Cortex of kidney (tissue), 1 donor: ENCODE measurements at places on chromosomes 3 and 15.

DNA sequence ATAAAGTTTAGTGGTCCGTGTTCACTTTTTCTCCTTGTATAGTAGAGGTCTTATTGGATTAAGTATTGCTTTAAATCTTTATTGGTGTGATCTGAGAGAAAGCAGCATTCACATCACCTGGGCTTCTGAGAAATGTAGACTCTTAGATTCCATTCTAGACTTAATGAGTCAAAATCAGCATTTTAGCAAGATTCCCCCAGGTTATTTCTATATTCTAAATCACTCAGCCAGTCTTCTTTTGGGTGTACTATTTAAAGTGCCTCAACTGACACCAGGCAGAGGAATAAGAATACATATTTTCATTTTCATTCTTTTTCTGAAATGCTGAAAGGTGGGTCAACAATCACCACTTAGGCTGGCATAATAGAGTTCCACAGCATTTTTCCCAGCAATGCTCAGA, 481.7 kb downstream of the TUSC7 start:
- DNase-seq: no peak

- DNase-seq: no peak
Measured at GRCh38 chr15:74206801-74207281, 4.3 kb upstream of the STRA6 start.

- DNase-seq: no peak
Measured at GRCh38 chr3:196235452-196236122, 19.3 kb downstream of the SLC51A start.

DNA sequence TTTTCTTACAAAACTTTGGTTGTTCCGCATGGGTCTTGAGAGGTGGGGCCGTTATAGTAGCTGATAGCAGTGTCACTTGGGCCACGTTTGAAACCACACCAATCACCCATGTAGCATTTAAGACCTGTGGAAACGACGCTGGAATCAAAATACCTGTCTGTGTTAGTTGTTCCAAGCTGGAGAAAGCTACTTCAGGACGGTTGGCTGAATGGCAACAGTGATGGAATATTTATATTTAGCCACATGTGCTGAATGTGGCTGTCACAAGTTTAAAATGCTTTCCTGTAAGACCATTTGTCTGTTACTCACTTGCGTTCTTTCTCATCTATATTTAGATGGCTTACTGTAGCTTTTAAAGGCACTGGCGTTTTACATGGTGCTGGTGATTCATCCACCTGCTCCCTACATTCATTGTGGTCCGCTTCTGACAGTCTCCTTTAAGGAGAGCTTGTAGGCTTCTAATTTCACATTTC, 1.4 kb downstream of the DNAJA4 start:
- DNase-seq: no peak

- DNase-seq: no peak
Measured at GRCh38 chr3:188471723-188472122, 317.8 kb downstream of the LPP start.

GRCh38 chr3:66572938-66573710, 72.3 kb upstream of the LRIG1 start:
- no peak for DNase-seq

DNA sequence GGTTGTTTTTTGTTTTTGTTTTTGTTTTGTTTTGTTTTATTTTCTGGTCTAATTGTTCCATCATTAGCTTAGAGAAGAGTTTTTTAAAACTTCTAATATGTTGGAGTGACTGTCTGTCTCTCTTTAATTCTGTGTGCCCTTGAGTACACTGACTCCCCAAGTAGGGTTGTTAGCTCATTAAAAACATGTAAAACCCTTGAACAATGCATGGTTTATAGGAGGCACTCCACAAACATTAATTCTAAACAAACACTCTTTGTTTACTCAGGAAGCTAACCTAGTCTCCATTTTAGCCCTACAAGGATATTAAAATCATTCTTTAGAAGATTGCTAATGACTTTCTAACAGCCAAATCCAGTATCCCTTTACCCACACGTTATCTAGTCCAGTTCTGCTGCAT, 100.5 kb downstream of the CGGBP1 start:
- no peak for DNase-seq

DNA sequence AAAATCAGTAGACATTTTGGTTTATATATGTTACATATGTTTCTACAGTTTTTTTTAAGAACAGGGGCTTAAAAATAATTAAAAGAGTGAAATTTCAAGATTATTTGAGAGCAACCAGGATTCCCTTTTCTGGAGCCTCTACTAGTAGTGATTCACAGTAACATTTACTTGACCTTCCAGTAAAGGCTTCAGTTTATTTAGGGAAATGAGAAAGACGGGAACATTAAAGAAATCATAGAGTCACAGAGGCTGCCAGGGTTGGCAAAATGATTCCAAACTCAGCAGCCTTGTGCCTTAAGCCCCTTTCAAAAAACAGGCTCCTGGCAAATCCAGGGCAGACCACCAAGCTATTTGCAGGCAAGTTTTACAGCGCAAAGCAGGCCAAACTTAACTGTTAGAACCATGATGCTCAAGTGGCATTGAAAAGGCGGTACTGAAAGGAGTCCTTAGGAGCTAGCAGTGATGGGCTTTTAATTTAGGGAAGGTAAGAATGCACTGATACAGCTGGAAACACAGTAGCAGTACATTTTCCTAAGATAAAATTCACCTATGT, 201.1 kb upstream of the ADAMTS9 start:
- no peak for DNase-seq

- DNase-seq: no peak
Measured at GRCh38 chr3:33171580-33171979, 47.0 kb downstream of the SUSD5 start.

DNA sequence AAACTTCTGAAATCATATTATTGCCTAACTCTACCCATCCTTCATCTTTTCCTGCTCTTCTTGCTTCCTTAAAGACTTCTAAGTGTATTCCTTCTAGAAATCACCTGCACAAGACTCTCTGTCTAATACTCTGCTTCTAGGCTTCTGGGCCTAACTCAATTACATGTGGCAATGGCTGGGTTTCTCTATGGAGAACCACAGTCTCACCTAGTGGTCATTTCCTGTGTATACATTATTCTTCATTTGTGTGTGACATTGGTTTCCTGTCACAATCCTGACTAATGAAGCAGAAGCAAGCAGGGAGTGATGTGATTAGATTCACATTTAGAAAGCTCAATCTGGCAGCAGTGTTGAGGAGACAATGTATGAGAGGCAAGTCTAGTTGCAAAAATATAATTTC, 16.9 kb upstream of the CLDN1 start:
- DNase-seq: no peak

DNA sequence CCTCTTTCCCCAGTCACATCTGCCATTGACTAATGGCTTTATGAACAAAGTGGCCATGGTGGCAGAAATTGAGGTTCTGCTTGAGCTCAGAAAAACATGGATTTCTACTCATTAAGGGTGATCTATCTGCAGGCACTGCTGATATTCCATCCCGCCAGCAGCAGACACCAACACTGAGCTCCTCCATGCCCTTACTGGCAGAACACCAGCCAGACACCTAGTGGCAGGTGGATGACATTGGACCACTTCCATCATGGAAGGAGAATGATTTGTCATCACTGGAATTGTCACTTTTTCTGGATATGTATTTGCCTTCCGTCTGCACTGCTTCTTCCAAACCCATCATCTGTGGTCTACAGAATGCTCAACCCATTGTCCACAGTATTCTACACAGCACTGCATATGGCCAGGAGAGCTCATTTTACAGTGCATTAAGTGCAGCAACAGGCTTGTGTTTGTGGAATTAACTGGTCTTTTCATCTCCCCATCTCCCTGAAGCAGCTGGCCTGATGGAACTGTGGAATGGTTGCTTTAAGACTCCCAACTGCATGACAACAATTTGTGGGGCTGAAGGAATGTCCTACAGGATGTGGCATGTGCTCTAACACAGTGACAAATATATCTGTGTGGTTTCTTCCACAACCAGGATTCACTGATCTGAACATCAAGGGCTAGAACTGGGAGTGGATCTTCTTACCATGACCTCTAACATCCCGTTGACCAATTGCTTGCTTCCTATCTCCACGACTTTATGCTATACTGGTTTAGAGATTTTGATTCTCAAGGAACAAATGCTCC, 103.4 kb downstream of the WNT7A start:
- no peak for DNase-seq

DNA sequence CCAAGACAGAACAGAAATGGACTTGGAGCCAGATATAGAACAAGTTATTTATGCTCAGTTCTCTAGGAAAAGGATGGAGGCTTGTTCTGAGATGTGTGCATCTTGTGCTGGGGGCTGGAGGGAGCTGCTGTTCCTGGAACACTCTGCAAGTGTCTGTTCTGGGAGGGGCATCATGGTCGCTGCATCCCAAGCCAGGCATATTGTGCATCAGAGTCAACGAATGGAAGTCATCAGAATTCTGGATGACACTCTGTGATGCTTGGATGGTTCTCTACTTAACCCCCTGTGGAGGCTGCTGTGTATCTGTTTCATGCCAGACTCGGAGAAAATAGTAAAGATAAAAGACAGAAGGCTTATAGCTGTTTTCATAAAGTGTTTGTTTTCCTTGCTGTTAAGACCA, 34.7 kb downstream of the RPL22L1 start:
- DNase-seq: no peak

- DNase-seq: no peak
Measured at GRCh38 chr15:40930430-40931299, 1.5 kb downstream of the DLL4 start.

DNA sequence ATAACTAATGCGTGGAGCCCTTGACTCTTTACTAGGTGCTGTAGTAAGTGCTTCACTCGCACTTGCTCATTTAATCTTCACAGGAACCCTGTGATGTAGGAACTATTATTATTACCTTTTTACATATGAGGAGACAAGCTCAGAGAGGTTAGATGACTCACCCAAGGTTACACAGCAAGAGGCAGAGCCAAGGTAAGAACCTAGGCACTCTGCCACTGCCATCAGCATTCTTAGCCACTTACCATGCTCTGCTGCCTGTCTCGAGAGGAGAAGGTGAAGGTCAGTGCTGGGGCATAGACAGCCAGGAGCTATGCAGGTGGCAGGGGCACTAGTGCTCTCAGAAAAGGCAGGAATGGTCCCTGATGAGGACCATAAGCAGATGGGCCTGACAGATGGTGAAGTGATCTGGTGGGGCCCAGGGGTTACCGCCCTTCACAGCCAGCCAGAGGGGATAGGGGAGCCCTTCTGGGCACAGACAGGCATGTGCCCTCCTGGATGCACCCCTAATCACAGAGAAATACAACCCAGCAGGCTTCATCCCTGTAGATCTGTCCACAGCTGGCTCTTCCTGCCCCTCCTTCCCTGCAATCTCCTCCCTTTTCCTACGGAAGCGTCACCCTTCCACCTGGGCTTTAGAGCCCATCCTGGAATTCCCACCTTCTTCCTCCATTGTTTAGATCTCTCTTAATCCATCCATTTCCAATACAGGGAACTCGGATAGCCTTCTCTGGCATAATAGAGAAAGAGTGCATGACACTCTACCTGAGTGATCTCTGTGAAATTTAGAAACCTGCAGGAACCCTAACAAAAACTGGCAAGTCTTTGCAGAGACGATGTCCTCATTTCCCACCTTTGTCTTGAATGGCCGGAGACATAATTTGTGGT, 26.9 kb downstream of the ABTB1 start:
- no peak for DNase-seq

DNA sequence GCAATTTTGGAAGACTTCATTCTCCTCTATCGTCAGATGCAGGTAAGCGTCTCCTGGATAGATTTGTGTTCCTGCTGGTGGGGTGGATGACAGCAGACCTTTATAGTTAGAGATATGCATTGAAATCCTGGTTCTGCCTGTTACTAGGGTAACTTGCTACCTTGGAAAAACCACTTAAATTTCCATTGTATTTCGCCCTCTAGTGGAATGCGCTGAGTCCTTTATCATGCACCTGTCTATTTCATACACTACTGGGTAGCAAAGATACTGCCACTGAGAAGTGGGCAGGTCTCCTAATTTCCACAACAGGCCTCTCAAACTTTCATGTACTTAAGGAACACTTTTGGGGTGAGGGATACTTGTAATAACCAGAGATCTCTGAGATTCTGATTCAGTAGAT, 209.5 kb upstream of the SUCLG2 start:
- DNase-seq: no peak

- no peak for DNase-seq
Measured at GRCh38 chr15:33453761-33454160, 143.0 kb downstream of the RYR3 start.

- no peak for DNase-seq
Measured at GRCh38 chr15:72196409-72197040, 1.1 kb downstream of the GRAMD2A start.

GRCh38 chr3:154316974-154317767, 7.1 kb downstream of the DHX36 start:
- no peak for DNase-seq

GRCh38 chr3:189204167-189204866, 32.5 kb downstream of the TPRG1 start:
- no peak for DNase-seq

DNA sequence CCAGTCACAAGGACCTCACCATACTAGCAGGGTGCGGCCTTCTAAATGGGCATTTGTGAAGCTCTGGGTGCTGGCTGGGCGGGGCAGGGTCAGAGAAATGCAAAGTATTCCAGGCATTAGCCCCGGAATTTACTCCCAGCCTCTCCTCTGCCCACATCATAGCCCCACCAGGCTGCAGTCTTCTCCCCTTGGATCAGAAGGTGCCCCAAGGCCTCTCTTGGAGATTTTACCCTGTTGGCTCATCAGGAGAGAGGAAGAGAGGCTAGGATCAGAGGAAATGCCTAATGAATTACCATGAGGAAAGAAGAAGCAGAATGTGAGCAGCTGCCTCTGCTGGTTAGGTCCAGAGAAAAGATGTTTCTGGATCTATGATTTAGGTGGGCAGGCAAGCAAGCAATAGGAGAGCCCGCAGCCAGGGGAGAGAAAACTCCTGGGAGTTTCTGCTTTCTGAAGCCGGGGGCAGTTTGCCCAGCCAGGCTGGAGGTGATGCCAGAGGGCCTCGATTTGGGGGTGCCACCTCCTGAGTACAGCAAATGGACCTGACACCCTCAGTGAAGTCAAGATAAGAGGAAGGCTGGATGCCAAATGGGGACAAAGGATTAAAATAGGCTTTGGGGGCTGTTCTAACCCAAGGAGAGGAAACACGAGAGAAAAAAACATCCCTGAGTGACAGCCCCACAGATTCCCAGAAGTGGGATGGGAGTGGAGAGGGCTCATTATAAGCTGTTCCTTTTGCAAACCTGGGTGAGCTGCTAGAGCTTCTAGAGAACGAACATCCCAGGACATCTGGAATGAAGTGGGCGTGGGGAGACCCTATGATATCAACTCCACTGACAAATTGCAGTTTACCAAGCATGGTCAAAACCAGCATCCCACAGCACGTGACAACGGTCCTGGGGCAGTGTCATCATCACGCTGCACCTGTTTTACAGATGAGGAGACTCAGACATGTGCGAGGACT, 65.4 kb downstream of the BDH1 start:
- no peak for DNase-seq

DNA sequence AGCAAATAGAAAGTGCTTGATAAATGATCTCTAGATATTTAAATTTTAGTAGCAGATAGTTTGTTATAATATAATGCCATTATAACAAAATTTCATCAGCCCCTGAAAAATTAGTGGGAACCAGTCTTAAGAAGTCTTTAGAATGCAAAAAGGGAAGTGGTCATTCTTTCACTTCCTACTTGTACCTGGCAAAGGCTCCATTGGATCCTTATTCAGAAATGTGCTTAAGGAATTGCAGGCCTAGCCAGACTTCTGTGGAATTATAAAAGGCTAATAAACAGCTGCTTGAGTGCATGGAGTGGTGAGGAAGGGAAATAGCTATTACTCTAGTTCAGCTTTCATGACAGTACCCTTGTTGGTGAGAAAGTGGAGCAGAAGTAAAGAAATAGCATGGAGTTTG, 24.2 kb downstream of the PPM1L start:
- DNase-seq: no peak

GRCh38 chr3:113896930-113897329, 50.9 kb upstream of the ZDHHC23 start:
- DNase-seq: no peak

- DNase-seq: no peak
Measured at GRCh38 chr3:150899141-150899540, 6.1 kb downstream of the MINDY4B start.
